ENCODE measurements at places on chromosomes 5 and 9. TPM values are rescaled to one million over a fixed set of nuclear protein-coding genes. Genes with fewer than 3 reads are reported as not detected.

DNA sequence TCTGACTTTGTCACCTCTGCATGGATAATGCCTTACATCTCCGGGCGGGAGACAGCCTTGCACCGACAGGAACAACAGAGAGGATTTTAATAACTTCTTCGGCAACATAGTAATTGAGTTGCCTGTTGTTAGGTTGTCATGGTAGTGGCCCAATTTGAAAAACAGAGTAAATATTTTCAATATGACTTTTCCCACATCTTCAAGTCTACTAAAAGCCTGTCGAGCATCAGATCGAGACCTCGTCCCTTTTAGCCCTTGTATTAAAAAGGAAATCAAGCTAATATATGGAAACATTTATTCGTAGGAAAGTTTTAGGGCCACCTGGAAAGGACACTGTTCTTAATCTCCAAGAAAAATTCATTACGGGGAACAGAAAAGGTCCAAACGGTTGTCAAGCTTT lies 70.8 kb upstream of the FCN2 start:
- DNase-seq: no peak

The AK8 gene
- total RNA-seq: not detected

DNA sequence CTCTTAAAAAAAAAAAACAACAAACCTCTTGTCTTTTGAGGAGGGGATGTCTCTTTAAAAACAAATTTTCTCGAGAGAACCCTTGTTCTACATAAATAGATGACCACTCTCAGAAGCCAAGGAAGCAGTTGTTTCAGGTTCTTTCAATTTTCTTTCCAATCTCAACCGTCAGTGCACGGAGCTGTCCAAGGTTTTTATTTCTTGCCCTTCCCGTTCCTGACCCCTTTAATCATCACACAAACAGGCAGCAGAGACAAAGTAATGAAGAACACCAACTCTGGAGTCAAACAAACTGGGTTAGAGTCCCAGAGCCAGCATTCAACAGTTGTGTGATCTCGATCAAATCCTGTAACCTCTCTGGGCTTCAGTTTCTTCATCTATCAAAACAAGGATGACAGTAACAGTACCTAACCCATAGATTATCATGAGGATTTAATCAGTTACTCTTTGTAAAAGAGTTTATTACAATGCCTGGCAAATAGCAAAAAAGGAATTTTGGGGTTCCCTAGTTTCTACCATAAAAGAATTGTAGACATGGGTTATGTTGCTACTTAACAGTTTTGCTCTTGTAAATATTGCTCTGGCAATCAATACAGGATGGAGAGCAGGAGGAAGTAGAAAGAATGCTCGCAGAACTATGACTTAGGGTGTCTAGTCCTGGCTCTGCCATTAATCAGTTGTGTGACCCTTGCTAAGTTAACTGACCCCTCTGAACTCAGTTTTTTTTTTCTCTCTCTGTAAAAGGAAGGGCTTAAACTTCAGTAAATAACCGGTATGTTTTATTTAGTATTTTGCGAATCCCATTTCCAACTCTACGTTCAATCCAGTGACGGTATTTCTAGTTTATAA lies 1.0 kb upstream of the NIM1K start:
- no peak for DNase-seq

DNA sequence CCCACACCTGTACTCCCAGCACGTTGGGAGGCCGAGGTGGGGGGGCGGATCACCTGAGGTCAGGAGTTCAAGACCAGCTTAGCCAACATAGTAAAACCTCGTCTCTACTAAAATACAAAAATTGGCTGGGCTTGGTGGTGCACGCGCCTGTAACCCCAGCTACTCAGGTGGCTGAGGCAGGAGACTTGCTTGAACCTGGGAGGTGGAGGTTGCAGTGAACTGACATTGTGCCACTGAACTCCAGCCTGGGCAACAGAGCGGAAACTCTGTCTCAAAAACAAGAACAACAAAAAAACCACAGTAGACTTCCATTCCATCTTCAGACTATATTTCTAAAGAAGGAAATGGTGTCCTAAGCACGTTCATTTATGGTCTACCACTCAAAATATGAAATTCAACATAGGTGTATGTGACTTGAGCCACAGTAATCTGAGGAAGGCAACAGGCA lies 14.2 kb upstream of the SERINC5 start:
- DNase-seq: no peak

The NUTM2F gene
- not detected for total RNA-seq

- DNase-seq: no peak
Observed at GRCh38 chr9:35792024-35792813, 828 bp downstream of the NPR2 start.

DNA sequence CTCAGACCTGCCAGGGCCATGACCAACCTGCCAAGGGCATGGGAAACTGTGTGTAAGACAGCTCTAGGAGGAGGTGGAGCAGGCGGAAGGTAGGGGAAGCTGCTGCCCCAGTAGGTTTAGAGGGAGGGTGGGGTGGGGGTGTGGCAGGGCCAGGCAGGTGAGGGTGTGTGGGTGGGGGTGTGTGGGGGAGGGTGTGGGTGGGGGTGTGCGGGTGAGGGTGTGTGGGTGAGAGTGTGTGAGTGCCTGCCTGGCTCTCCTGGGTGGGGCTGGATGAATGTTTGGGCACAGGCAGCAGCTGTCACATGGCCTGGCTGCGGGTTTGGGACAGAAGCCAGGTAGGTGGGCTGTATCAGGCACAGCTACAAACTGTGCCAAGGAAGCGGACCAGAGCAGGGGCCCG lies 8.8 kb upstream of the N4BP3 start:
- DNase-seq: no peak

The RALGPS1 gene
- total RNA-seq: 15.3 TPM

- no peak for DNase-seq
Observed at GRCh38 chr5:180423598-180423997, 70.5 kb upstream of the GFPT2 start.

The ZBTB5 gene
- 5.1 TPM for total RNA-seq

- DNase-seq: no peak
Observed at GRCh38 chr9:77087506-77087905, 68.1 kb downstream of the FOXB2 start.

The RECK gene
- 5.5 TPM for total RNA-seq
